ENCODE measurements at places on chromosomes 7 and 10. TPM values are rescaled to one million over a fixed set of nuclear protein-coding genes. Genes with fewer than 3 reads are reported as not detected.
A peak's percentile ranks its signal among the peaks of the same experiment; 100 is the strongest.

- no peaks in the 10 kb centered on the region for H3K4me1 ChIP-seq
- no peak overlapping the region for H3K27ac ChIP-seq
- H3K27me3 ChIP-seq, result no peaks in the 10 kb centered on the region
- DNase-seq, result peak; percentile 89
These were observed 71.2 kb upstream of the KCTD7 start for GRCh38 chr7:66557214-66558200.

- H3K27ac ChIP-seq, result no peak overlapping the region
- peaks cover 10% of the 10 kb centered on the region for H3K4me1 ChIP-seq
- DNase-seq, result peak; percentile 18
- no peak overlapping the region for H3K4me3 ChIP-seq
- H3K36me3 ChIP-seq, result peaks cover 13% of the 10 kb centered on the region
These were observed 376.6 kb downstream of the RPS24 start for GRCh38 chr10:78410046-78410965.

DNA sequence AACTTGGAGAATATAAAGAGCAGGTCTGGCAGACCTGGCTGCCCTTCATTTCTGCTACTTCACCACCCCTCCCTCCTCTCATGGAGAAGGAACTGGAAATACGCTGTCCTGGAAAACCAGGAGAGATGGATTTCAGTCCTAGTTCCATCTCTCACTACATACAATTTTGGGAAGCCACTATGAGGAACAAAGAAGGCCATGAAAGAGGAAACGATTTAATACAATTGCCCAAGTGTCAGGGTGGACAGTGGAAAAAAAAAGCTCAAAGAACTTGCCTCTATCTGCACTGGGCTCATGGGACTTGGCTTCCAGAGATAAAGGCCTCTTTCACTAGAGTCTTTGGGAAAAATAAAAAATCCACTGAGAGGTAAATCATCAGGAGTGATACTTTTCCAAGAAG lies 561.7 kb downstream of the KCNMA1 start:
- no peak for DNase-seq
- no peaks in the 10 kb centered on the region for H3K27me3 ChIP-seq
- no peak overlapping the region for H3K27ac ChIP-seq
- no peaks in the 10 kb centered on the region for H3K36me3 ChIP-seq

DNA sequence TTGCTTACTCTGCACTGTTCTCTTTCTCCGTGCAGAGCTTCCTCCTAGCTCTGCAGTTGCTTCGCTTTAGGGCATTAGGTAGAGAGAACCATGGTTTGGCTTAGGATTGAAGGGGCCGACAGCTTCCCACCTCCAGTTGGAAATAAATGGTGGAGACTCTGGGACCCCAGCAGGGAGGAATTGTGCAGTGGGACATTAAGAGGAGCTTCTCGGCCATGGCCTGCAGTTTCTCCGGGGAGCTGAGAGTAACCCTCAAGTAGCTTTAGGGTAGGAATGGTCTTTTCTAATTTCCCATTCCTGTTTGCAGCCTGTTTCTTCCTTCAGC lies 1.2 kb downstream of the SUFU start:
- peaks cover 4% of the 10 kb centered on the region for H3K27me3 ChIP-seq
- no peaks in the 10 kb centered on the region for H3K4me1 ChIP-seq
- peaks cover 7% of the 10 kb centered on the region for H3K36me3 ChIP-seq
- H3K27ac ChIP-seq, result no peak overlapping the region
- H3K4me3 ChIP-seq, result peak overlapping the region; percentile 92

NUTM2B gene
- 0.07 TPM for total RNA-seq

GRCh38 chr10:100725869-100726426 lies 19.4 kb upstream of the PAX2 start:
- no peaks in the 10 kb centered on the region for H3K4me1 ChIP-seq
- H3K36me3 ChIP-seq, result no peaks in the 10 kb centered on the region
- no peak overlapping the region for H3K27ac ChIP-seq
- H3K4me3 ChIP-seq, result no peak overlapping the region

- H3K36me3 ChIP-seq, result peaks cover 4% of the 10 kb centered on the region
- H3K4me1 ChIP-seq, result no peaks in the 10 kb centered on the region
- H3K4me3 ChIP-seq, result no peak overlapping the region
- no peak overlapping the region for H3K27ac ChIP-seq
These were observed 48.1 kb downstream of the CTTNBP2 start for GRCh38 chr7:117825132-117825531.

Measured in H9 (cell line).